ENCODE measurements at places on chromosomes 13 and 19.

- no peaks in the 10 kb centered on the region for H3K27me3 ChIP-seq
- H3K36me3 ChIP-seq = no peaks in the 10 kb centered on the region
- no peak overlapping the region for H3K4me3 ChIP-seq
- no peaks in the 10 kb centered on the region for H3K4me1 ChIP-seq
These were observed 349.2 kb upstream of the KLHL1 start for GRCh38 chr13:70457474-70457873.

GRCh38 chr13:109288151-109288709, 498.2 kb downstream of the IRS2 start:
- H3K4me1 ChIP-seq = peaks cover 9% of the 10 kb centered on the region
- no peaks in the 10 kb centered on the region for H3K36me3 ChIP-seq
- peaks cover 3% of the 10 kb centered on the region for H3K27me3 ChIP-seq
- no peak overlapping the region for H3K4me3 ChIP-seq

DNA sequence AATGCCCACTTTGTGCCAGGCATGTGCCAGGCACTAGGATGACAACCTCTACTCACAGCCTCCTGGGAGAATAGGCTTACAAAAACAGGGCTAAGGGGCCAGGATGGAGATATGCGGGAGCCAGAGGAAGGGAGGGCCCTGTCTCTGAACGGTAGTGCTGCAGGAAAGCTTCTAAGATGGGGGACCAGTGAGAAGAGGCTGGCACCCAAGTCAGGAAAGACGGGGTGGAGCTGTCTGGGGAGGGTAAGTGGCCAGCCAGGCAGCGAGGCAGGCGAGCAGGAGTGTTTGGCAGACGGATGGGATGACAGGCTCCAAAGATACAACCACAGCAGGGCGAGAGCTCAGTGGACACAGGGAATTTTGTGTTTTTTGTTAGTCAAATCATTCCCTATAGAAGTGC, 44.7 kb upstream of the GPI start:
- peaks cover 27% of the 10 kb centered on the region for H3K36me3 ChIP-seq
- no peaks in the 10 kb centered on the region for H3K27me3 ChIP-seq
- H3K4me1 ChIP-seq = peaks cover 45% of the 10 kb centered on the region
- no peak for DNase-seq

- H3K4me3 ChIP-seq = no peak overlapping the region
- H3K27me3 ChIP-seq = peaks cover 26% of the 10 kb centered on the region
- H3K27ac ChIP-seq = no peak overlapping the region
- no peak for DNase-seq
- H3K4me1 ChIP-seq = no peaks in the 10 kb centered on the region
- H3K36me3 ChIP-seq = no peaks in the 10 kb centered on the region
These were observed 5.2 kb downstream of the CEACAM4 start for GRCh38 chr19:41621654-41622053.

- H3K27ac ChIP-seq = no peak overlapping the region
- no peak overlapping the region for H3K4me3 ChIP-seq
- no peaks in the 10 kb centered on the region for H3K4me1 ChIP-seq
- DNase-seq = no peak
- H3K36me3 ChIP-seq = no peaks in the 10 kb centered on the region
- no peaks in the 10 kb centered on the region for H3K27me3 ChIP-seq
These were observed 223.1 kb downstream of the MZT1 start for GRCh38 chr13:72504131-72504841.

GRCh38 chr13:109684824-109685202, 101.6 kb downstream of the IRS2 start:
- no peak for DNase-seq
- H3K36me3 ChIP-seq = no peaks in the 10 kb centered on the region
- no peak overlapping the region for H3K4me3 ChIP-seq

- peaks cover 27% of the 10 kb centered on the region for H3K4me1 ChIP-seq
- peak overlapping the region; percentile 96 for H3K4me3 ChIP-seq
- peaks cover 36% of the 10 kb centered on the region for H3K36me3 ChIP-seq
- H3K27me3 ChIP-seq = peaks cover 6% of the 10 kb centered on the region
- H3K27ac ChIP-seq = peak overlapping the region; percentile 97
These were observed 1.1 kb upstream of the PSMC4 start for GRCh38 chr19:39969681-39970424.

- peaks cover 10% of the 10 kb centered on the region for H3K36me3 ChIP-seq
- no peaks in the 10 kb centered on the region for H3K27me3 ChIP-seq
- H3K4me3 ChIP-seq = no peak overlapping the region
- peaks cover 1% of the 10 kb centered on the region for H3K4me1 ChIP-seq
- no peak overlapping the region for H3K27ac ChIP-seq
These were observed 18.3 kb upstream of the EIF3G start for GRCh38 chr19:10137751-10138682.

- peak overlapping the region; percentile 85 for H3K27ac ChIP-seq
- H3K27me3 ChIP-seq = peaks cover 4% of the 10 kb centered on the region
- peak; percentile 24 for DNase-seq
- H3K4me1 ChIP-seq = peaks cover 37% of the 10 kb centered on the region
- H3K36me3 ChIP-seq = no peaks in the 10 kb centered on the region
These were observed 72.9 kb downstream of the SPATA13 start for GRCh38 chr13:24233351-24233901.

DNA sequence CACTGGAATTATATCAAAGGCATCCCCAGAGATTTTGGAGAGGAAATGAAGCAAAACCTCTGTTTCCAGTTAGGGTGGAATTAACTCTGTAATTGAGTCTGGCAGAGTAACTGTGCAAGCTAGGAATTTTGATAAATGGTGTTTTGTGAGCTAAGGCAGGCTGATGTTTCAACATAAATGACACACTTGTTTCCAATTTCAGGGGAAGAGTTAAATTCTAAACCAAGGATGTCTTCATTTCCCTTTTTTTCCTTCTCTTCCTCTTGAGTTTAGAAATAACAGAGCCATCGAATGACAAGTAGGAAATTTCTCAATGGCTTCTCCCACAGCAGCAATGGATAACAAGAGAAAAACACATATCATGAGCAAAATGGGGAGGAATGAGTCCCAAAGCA, 131.2 kb downstream of the IRS2 start:
- H3K36me3 ChIP-seq = no peaks in the 10 kb centered on the region
- H3K4me1 ChIP-seq = no peaks in the 10 kb centered on the region
- no peak overlapping the region for H3K4me3 ChIP-seq

- H3K4me1 ChIP-seq = peaks cover 28% of the 10 kb centered on the region
- H3K4me3 ChIP-seq = peak overlapping the region; percentile 92
- H3K27ac ChIP-seq = peak overlapping the region; percentile 91
- peaks cover 8% of the 10 kb centered on the region for H3K36me3 ChIP-seq
- peak; percentile 84 for DNase-seq
These were observed 484 bp downstream of the IL11 start for GRCh38 chr19:55369653-55370304.

- no peak overlapping the region for H3K4me3 ChIP-seq
- H3K27me3 ChIP-seq = peaks cover 2% of the 10 kb centered on the region
- no peak overlapping the region for H3K27ac ChIP-seq
- DNase-seq = no peak
These were observed 409.1 kb downstream of the TBC1D4 start for GRCh38 chr13:75072891-75073290.

- H3K4me3 ChIP-seq = no peak overlapping the region
- H3K36me3 ChIP-seq = no peaks in the 10 kb centered on the region
- H3K27me3 ChIP-seq = no peaks in the 10 kb centered on the region
- H3K4me1 ChIP-seq = peaks cover 18% of the 10 kb centered on the region
These were observed 125.0 kb downstream of the TNFRSF19 start for GRCh38 chr13:23695196-23695595.

DNA sequence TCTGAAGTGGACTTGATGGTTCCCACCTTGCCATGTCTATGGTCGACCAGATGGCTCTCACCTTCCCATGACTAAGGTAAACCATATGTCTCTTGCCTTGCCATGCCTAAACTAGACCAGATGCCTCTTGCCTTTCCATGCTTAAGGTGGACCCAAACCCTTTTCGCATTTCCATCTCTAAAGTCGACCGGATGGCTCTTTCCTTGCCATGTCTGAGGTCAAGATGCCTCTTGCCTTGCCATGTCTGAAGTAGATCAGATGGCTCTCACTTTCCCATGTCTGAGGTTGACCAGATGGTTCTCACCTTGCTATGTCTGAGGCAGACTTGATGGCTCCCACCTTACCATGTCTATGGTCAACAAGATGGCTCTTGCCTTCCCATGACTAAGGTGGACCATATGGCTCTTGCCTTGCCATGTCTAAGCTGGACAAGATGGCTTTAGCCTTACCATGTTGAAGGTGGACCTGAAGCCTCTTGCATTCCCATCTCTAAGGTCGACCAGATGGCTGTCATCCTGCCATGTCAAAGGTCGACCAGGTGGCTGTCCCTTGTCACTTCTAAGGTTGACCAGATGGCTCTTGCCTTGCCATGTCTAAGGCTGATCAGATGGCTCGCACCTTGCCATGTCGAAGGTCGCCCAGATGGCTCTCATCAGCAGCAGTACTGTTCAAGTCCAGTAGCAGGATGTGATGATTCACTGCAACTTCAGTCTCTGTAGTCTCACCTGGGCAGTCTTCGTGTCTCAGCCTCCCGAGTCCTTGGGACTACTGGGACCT, 1439.4 kb downstream of the UQCRFS1 start:
- H3K27me3 ChIP-seq = peaks cover 2% of the 10 kb centered on the region
- no peak overlapping the region for H3K4me3 ChIP-seq
- DNase-seq = no peak
- peaks cover 89% of the 10 kb centered on the region for H3K36me3 ChIP-seq

DNA sequence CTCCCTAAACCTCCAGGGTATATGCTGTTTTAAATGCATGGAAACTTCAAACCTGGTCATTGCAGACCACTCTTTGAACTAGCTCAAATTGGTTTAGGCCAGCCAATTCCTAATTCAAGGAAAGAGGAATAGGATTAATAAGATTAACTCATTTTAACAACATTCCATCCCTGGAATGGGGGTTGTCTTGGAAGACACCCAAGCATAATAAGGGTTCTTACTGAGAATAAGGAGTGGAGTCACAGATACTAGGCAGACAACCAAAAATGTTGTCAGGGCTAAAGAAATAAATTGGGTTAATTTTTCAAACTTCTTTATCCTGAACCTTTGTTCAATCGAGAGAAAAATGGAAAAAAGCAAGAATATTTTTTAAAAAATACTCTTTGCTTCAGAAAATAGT, 186.2 kb downstream of the PCDH9 start:
- H3K36me3 ChIP-seq = no peaks in the 10 kb centered on the region
- no peak for DNase-seq
- no peaks in the 10 kb centered on the region for H3K4me1 ChIP-seq

DNA sequence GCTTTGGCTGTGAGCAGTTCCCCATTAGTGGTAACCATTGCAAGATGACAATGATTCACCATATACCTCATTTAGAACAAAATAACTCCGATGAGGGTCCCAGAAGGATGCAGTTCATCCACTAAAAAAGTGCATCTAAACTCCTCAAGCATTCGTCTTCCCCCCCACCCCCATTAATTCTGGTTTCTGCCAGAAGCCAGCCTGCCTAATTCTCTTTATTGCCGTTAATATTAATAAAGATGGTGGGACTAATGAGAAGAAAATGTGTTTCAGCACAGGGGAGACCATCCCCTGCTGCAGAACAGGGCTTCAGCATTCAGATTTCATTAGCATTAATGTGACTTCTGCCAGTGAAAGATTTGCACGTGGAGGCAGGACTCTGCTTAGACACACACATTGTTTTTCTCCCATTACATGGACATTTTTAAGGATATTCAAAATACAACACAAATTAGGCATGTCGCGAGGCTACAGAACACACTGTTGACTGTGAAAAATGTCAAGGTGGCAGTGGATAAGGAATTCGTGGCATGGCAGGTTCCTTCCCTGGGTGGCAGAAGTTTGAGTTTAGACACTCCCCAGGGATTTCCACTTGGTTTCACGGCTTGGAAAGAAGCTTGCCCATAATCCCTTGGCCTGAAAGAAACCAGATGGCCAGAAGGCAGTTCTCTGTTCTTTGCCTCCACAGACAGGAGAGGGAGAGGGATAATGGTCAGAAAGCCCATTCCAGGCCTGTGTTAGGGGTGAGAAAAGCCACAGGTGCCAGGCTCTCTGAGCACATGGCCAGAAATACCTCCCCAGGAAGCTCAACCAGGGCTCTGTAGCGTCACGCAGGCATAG, 236.5 kb downstream of the FOXO1 start:
- no peaks in the 10 kb centered on the region for H3K4me1 ChIP-seq
- no peaks in the 10 kb centered on the region for H3K36me3 ChIP-seq
- no peak overlapping the region for H3K4me3 ChIP-seq

DNA sequence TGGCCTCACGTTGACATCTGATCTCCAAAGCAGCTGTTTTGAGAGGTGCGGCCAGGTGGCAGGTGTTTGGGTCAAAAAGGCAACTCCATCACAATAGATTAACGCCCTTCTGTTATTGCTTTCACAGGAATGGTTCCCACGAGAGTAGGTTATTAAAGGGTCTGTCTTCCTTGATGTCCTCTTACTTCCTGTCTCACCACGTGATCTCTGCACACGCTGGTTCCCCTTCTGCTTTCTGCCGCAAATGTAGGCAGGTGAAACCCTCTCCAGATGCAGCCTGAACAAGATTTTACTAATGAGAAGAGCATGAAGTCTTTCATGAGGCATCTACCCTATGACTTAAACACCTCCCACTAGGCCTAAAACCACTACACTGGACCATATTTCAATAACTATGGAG, 22.8 kb upstream of the ZNF564 start:
- H3K4me3 ChIP-seq = no peak overlapping the region
- H3K27ac ChIP-seq = no peak overlapping the region
- H3K4me1 ChIP-seq = no peaks in the 10 kb centered on the region
- peaks cover 4% of the 10 kb centered on the region for H3K27me3 ChIP-seq
- DNase-seq = no peak

- H3K27ac ChIP-seq = peak overlapping the region; percentile 89
- peak overlapping the region; percentile 66 for H3K4me3 ChIP-seq
These were observed 22.3 kb downstream of the KCTD4 start for GRCh38 chr13:45178349-45179162.
